ENCODE measurements at places on chromosomes 7 and 10. TPM values are rescaled to one million over a fixed set of nuclear protein-coding genes. Genes with fewer than 3 reads are reported as not detected.

GRCh38 chr10:7960108-7960507 lies 94.4 kb upstream of the GATA3 start:
- no peak for DNase-seq

- no peak for DNase-seq
These were observed 6.1 kb upstream of the UBE2H start for GRCh38 chr7:129958643-129959470.

GRCh38 chr7:32803406-32804141 lies 88.0 kb downstream of the KBTBD2 start:
- no peak for DNase-seq

GRCh38 chr7:42886893-42887505 lies 24.9 kb downstream of the C7orf25 start:
- DNase-seq, result no peak

- no peak for DNase-seq
These were observed 39.0 kb upstream of the C10orf67 start for GRCh38 chr10:23383637-23384036.

- DNase-seq, result no peak
These were observed 15.8 kb downstream of the TAS2R39 start for GRCh38 chr7:143199040-143199439.

Gene PDLIM1
- 83.5 TPM for total RNA-seq

DNA sequence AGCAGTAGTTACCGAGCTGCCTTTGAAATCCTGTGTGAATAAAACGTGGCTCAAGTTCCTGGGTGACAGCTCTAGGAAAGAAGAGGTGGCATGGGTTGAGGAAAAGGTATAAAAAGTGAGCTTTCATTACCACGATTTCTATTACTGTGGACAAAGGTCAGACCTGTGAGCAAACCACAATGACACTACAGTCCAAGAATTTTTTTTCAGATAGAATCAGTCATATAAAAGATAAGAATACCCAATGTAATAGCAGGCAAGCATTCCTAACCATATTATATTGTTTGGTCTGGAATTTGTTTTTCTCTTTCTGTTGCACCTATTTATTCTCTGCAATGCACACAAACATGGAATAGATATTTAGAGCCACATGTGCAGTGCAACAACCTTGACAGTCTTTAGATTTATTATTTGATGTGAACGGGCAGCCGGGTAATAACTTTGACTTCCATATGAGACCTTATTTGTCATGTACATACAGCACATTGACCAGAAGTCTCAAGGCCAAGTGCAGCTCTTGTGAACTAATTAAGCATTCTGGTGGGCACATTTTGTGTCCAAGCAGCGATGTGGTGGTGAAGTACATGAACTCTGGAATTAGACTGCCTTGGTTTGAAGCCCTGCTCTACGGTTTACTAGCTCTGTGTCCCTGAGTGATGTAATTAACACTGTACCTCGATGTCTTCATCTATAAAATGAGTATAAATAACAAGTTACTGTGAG lies 156.8 kb downstream of the NRCAM start:
- DNase-seq, result no peak

Gene SFMBT2
- total RNA-seq, result 2.0 TPM

DNA sequence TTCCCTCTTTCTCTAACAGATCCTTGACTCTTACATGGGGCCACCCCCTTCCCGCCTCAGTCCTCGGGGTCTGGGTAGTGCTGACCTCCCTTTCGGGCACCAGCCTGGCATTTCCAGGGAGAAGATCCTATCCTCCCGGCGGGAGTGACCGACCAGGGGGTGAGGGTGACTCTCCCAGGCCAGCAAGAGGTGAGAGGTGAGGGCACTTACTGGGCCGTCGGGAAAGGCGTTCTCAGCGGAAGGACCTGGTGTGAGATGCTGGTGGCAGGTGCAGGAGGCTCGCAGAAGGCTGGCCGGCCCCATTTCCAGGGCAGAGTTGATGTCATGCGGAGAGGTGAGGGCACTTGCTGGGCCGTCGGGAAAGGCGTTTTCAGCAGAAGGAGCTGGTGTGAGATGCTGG lies 4.2 kb upstream of the FOXL3 start:
- no peak for DNase-seq

GRCh38 chr7:35714862-35715261 lies 19.9 kb upstream of the HERPUD2 start:
- no peak for DNase-seq

Gene FKBP6
- not detected for total RNA-seq

DNA sequence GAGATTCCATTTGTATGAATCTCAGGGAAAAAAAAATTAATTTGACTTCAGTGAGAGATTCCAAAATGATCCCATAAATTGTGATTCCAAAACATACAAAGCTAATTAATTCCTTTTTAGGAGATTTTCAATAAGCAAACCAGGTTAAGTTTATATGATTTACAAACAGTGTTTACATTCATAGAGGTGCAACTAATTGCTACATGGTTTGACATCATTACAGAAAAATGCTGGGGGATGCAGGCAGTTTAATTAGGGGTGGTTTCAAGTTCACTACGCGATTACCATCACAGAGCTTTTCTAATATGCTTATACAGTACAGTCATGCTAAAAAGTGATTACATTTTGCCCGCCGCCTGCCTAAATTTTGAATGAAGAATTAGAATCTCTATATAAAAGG lies 143.2 kb upstream of the MGMT start:
- DNase-seq, result no peak

Gene TAS2R5
- total RNA-seq, result 0.51 TPM

- no peak for DNase-seq
These were observed 44.7 kb upstream of the PITRM1 start for GRCh38 chr10:3217301-3217700.

DNA sequence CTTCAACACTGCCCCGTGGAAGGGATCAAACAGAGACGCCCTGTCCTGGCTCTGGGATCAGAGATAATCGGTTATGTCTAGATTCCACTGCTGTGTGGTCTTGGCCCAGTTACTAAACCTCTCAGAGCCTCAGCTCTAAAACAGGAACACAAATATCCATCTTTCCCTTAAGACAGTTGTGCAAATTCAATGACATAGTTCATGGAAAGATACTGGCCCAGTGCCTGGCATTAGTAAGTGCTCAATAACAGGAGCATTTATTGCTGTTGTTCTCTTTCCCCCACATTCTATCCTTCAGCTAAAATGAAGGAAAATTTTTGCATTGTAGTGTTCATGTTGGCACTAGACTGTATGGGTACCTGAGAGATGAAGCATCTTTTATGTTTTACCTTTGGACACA lies 58.6 kb downstream of the TACC2 start:
- no peak for DNase-seq

DNA sequence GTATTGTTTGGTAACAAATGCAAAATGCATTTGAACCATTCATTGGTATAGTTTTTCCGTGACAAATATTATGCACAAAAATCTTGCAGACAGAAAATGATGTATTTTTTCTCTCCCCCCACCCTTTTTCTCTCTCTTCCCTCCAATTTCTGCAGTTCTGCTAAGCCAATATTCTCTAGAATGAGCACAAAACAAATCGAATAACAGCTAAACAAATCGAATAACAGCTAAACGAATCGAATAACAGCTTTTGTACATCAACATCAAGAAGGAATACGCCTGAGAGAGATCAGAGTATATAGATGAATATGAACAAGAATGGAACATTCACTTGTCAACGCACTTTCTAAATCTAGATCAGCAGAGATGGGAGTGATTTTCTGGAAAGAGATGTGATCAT lies 108.0 kb upstream of the KMT2E start:
- no peak for DNase-seq

- DNase-seq, result no peak
These were observed 288.2 kb downstream of the TWIST1 start for GRCh38 chr7:18828994-18829857.

Measured in right lobe of liver (tissue), 6 donors.